ENCODE measurements at places on chromosomes 13 and 19.

DNA sequence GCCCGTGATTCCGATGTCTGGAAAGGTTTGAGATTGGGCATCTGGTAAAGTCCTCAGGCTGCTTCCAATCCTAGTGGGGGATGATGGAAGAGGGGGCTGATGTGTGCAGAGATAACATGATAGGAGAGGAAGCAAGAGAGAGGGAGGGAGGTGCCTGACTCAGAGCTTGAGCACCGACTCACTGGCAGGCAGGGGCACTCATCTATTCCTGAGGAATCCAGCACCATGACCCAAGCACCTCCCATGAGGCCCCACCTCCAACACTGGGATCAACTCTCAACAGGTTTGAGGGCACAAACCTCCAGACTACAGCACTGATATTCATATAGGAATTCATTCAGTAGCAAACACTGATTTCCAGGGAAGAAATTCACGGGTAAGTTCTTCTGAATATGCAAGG lies 5.6 kb upstream of the SIGLEC9 start:
- no peak for DNase-seq

DNA sequence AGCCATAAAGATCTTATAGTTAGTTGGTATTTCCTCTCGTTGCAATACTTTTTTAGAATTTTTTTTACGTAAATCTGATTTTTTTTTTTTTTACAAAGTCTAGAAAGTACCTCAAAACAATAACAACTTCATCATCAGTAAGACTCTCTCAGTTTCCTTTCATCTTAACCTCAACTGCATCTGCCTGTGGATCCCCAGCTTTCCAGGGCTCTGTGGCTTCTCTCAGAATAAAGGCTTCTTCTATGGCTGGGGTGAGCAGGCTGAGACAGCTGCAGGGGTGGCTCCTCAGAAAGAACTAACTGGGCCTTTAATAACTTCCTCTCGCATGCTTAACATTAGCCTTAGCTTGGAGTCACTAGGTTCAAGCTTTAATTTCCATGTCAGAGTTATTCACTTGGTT lies 4.2 kb downstream of the ZNF506 start:
- DNase-seq, result no peak

GRCh38 chr19:245457-245856 lies 45.7 kb downstream of the PLPP2 start:
- DNase-seq, result no peak

GRCh38 chr19:2469102-2469914 lies 6.6 kb upstream of the GADD45B start:
- no peak for DNase-seq

GRCh38 chr13:36888645-36889044 lies 31.4 kb downstream of the SMAD9 start:
- no peak for DNase-seq

GRCh38 chr19:13963603-13964105 lies 11.3 kb downstream of the DCAF15 start:
- no peak for DNase-seq

GRCh38 chr13:75715601-75716523 lies 79.7 kb downstream of the LMO7 start:
- DNase-seq, result no peak

- no peak for DNase-seq
These were observed 688 bp downstream of the ZFP36 start for GRCh38 chr19:39407410-39407659.

- DNase-seq, result no peak
These were observed 737.7 kb downstream of the PCDH9 start for GRCh38 chr13:66492479-66492878.

GRCh38 chr13:83577183-83577582 lies 305.1 kb downstream of the SLITRK1 start:
- DNase-seq, result no peak

GRCh38 chr13:78198419-78198818 lies 279.8 kb upstream of the EDNRB start:
- no peak for DNase-seq

GRCh38 chr19:16586991-16587832 lies 15.0 kb upstream of the SLC35E1 start:
- no peak for DNase-seq

GRCh38 chr19:11587975-11588631 lies 9.2 kb upstream of the ZNF627 start:
- no peak for DNase-seq

GRCh38 chr19:41746593-41747227 lies 8.6 kb upstream of the CEACAM6 start:
- DNase-seq, result no peak

DNA sequence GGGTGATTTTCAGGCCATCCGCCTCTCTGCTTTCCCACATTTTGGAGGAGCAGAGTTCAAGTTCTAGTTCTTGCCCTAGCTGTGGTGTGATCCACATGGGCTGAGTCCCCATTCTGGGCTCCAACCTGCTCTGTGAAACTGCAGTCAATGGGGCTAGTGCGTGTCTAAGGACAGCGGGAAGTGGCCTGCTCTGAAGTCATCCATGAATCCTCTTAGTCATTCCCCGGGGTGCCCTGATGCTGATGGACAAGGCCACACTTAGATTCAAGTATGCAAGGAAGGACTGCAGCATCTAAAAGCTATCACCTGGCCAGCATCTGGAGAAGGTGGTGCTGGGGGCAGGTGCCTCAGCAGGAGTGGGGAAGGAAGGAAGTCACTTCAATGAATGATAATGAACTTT lies 94.6 kb downstream of the TSHZ3 start:
- DNase-seq, result no peak

DNA sequence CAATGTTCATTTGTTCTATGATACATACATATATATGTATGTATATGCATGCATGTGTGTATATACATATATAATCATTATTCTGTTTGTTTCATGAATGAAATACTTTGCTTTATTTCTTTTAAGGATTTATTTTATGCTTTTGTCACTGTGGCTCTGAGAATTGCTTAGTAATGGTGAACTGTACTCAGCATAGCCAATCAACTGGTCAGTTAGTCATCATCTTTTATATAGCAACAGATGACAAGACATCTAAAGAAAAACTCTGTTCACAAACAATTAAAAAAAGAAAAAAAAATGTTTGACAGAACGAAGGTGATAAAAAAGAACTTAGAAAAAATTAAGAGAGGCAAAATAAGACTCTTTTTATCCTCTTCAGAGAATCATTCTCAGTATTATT lies 1440.3 kb downstream of the PCDH9 start:
- DNase-seq, result no peak

DNA sequence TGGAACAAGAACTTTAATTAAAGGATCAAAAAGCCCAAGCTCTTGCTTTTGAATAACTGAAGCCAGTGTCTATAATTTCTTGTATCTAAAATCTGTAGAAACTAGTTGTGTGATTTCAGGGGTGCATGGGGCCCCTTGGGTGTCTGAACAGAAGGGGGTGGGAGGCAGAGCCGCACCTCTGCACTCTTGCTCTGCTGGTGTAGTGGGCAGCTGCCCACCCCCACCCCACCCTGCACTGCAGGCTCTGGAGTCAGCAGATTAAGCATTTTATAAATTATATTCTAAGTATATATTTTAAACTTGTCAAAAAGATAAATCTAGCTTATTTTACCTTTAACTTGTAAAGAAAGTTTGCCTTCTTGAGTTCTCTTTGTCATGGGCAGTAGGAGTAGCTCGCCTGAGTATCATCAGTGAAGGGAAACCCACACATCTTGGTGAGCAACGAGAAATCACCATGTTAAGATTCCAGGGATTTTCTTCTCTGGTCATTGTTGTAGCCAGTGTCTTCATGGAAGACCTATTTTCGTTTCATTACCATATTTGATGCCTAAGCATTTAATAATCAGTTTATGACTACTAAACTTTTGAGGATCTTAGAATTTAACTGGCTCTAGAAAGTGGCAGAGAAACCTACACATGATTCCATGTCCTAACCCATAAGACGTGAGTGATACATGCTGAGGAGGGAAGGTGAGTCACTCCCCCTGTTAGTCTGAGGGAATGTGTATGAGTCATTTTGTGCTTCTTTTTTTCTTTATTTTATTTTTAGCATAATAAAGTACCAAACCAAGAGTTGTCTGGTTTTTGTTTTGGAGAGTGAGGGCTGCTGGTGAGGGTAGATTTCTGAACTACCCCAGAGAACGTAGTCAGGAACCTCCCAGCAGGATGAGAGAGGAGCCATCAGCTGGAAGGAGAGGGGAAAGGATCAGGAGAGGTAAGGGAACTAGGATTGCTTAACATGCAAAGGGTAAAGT lies 7.7 kb downstream of the UBE2L5 start:
- no peak for DNase-seq

DNA sequence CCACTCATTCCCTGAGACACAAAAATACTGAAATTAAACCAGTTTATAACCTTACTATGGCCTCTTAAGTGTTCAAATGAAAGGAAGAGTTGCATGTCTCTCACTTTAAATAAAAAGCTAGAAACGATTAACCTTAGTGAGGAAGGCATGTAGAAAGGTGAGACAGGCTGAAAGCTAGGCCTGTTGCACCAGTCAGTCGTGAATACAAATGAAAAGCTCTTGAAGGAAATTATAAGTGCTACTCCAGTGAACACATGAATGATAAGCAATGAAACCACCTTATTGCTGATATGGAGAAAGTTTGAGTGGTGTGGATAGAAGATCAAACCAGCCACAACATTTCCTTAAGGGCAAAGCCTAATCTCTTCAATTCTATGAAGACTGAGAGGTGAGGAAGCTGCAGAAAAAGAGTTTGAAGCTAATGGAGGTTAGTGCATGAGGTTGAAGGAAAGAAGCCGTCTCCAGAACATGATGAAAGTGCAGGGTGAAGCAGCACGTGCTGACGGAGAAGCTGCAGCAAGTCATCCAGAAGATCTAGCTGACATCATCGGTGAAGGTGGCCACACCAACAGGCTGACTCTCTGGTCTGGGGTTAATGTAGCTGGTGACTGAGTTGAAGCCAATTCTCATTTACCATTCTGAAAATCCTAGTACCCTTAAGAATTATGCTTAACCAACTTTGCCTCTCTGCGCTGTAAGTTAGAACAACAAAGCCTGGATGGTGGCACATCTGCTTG lies 94.5 kb upstream of the TEX29 start:
- no peak for DNase-seq

DNA sequence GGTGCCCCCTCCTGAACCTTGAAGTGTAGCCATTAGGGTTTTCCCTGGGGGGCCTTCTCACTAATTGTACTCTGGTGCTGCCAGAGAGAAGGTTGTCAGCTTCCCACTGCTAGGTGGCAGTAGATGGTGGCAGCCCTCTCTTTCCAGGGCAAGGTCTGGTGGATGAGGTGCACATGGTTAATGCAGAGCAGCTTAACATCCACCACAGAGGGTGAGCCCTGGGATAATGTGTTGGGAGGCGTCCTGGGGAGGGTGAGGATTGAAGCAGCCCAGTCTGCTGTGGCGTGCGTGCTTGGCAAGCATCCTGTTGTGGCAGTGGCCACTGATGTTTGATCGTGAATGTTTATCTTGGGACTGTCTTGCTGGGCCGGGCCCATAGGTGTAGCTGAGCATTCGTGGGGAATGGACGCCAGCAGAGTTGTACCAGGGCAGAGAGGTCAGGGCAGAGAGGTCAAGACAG lies 5.8 kb downstream of the EGLN2 start:
- DNase-seq, result peak; percentile 64

DNA sequence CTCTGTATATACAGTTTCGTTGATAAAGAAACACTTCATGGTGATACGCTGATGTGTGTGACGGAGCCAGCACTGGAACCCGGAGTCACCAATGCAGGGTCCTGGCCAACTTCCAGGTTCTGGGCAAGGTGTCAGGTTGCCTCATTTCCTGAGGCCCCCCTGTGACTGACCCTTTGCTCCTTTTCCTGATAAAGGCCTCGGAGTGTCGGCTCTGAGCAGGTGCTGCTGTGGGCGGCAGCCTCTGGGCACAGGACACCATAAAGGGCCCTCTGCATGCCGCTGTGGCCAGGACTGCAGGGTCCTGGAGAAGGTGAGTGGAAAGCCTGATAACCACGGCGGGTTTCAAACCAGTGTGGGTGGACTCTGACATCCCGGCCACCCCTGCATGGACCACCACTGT lies 17.3 kb upstream of the MYDGF start:
- no peak for DNase-seq

GRCh38 chr13:45737571-45738017 lies 35.5 kb downstream of the CBY2 start:
- no peak for DNase-seq

- DNase-seq, result no peak
These were observed 1.8 kb upstream of the MAST1 start for GRCh38 chr19:12836529-12836863.

- no peak for DNase-seq
These were observed 5.6 kb upstream of the CD33 start for GRCh38 chr19:51219307-51219706.

DNA sequence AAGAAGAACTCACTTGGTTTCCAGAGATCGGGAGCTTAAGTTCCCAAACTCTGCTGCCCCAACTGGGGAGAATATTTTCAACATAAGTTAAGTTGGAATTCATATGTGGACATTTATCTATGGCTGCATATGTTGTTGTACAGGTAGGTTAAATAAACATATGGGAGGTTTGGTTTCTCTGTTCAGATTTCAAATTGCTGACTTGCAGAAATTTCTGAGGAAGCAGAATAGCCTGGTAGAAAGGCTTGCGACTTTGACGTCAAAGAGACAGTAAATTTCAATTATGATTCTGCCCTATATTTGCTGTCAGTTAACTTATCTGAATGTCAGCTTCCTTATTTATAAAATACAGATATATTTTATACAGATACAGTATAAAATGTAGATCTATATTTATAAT lies 40.0 kb upstream of the TPP2 start:
- no peak for DNase-seq

DNA sequence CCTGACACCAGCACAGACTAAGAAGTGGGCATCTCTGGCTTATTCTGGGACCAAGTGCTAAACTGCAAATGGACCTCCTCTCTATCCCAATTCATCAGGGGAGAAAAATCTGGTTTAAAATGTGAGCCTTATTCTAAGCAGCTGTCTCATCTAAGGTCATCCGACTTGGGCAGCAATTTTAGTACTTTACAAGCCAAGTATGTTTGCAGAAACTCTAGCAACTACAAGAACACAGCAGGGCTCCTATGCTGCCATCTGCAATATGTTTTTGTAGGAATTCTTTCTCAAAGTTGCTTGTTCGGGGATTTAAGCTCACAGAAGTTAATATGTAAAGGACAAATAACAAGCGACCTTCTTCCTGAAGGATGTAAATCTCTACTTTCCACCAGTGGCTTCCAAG lies 113.1 kb downstream of the FOXO1 start:
- DNase-seq, result no peak

GRCh38 chr19:42250183-42250665 lies 4.7 kb downstream of the ERF start:
- peak; percentile 66 for DNase-seq

DNA sequence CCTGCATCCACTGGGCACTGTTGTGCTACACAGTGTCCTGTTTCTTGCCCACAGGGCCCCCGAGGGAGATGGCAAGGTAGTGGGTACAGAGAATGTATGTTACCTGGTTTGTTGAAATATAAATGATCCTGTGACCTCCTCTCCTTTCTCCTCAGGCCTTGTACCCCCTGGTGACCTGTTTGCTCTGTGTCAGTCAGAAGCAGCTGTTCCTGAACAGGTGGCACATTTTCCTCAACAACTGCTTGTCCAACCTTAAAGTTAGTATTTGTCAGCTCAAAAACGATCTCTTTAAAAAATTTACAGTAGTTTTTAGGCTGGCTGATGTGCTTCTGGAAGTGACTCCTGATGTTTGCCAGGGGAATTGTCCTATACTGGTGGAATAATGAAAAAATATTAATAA lies 105.1 kb downstream of the FRY start:
- no peak for DNase-seq

Data from upper lobe of right lung (tissue), 1 donor.